ENCODE measurements at places on chromosomes 12 and 14.

DNA sequence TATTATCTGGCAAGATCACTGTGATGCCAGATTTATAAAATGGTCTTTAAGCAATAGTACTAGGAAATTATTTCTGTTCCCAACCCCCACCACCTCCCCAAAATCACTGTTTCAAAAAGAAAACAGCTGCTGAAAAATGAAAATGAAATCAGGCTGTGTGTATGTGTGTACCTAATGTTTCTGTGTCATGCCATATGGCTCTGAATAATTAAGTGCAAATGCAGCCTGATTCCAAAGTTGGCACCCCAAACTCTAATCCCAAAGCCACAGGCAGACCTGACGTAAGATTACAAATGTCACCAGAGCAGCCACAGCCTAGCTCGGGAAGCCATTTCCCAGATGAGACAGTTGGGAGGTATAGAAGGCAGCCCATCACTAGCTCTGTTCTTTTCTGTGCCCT lies 175.5 kb downstream of the MED13L start:
- no peak for DNase-seq

GRCh38 chr14:94043111-94043755 lies 17.1 kb downstream of the OTUB2 start:
- DNase-seq = peak; percentile 47

- peak; percentile 67 for DNase-seq
These were observed 550 bp downstream of the TEAD4 start for GRCh38 chr12:2959505-2960389.

DNA sequence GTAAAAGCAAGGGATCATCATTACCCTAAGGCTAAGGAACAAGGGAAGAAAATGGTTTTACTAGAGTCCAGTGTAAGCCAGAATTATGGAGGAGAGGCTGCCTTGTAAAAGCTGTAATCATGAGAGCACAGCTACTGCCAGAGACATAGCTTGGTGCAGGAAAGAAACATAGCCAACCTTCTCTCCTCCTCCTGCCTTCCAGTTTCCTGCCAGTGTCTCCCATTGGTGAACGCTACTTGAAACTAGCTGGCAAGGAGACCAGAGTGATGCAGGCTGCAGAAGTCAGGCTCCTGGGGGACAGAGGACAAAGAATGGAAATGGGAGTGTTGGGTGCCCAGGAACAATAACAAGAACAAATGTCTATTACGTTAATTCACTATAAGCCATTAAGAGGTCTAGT lies 158.5 kb downstream of the NELL2 start:
- DNase-seq = no peak

DNA sequence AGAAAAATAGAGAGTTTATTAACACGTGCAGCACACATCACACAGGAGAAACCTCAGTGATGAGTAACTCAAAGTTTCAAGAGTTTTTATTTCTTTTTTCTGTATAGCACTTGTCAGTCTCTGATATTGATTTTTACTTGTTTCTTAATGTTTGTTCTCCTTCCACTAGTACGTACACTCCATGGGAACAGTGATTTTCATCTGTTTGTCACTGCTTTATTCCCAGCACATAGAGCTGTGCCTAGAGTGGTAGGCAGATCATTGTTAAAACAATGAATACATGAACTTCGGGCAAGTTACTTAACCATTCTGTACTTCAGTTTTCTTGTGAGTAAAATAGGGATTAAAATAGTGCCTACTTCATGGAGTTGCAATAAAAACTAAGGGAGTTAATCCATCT lies 46.6 kb downstream of the ETV6 start:
- DNase-seq = no peak

GRCh38 chr12:5756338-5756842 lies 188.7 kb downstream of the ANO2 start:
- DNase-seq = no peak

- DNase-seq = peak; percentile 89
These were observed 28.4 kb upstream of the BDKRB2 start for GRCh38 chr14:96176275-96176674.

GRCh38 chr12:132284827-132285741 lies 44.3 kb downstream of the GALNT9 start:
- no peak for DNase-seq

GRCh38 chr12:113056631-113057488 lies at the start of gene DTX1:
DTX1 (plus strand) TSS chr12:113056730; CDS start chr12:113058193, 1,463 bp downstream.
- no peak for DNase-seq

- DNase-seq = no peak
These were observed 610 bp upstream of the KMT2D start for GRCh38 chr12:49061157-49061650.

DNA sequence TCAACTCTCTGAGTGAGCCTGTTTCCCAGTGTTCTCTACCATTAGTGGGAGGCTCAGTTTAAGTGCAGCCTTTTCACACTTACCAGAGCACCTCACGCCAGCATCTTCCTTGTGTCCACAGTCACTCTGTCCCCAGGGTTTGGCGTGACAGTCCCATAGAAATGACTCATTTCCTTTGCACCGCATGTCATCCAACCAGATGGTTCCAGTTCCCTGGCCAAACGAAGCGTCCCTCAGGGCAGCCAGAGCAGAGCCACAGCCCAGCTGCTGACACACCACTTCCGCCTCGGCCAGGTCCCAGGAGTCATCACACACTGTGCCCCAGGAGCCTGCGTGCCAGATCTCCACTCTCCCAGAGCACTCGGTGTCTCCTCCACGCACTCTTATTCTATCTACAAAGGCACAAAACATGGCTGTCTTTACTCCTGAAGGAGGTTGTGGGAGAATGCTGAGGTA lies 65.4 kb downstream of the ACSM4 start:
- DNase-seq = peak; percentile 20
